ENCODE measurements at places on chromosomes 4 and X.

DNA sequence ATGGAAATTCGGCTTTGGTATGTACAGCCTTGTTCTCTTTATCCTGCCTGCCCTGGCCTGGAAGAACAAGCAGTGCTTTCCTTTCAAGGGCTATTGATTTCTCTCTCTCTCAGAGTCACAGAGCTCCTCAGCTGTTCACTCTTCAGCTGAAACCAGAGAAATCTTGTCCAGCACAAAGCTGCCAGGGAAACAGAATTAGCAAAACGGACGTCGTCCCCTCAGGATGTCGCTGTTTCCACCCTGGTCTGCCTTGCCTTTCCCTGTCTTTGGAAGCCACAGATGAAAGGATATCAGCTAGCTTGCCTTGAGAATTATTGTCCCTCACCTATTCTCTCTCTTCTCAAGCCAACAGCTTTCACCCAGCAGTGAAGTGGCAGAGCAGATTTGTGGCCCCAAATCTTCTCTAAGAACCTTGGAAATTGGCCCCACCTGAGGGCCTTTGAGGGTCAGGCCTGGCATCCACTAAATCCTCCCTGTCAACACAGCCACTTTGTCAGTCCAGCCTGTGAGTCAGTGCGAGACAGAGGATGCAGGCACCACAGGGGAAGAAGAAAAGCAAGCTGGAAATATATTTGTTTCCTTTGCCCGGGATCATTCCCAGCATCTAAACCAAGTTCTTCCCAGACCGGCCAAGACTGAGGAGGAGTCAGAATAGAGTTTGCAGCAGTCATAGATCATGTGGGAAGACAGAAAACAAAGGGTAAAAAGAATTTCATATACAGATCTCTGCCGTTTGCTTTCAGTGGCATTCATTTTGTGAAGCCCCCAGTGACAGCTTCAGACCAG is 63.8 kb upstream of the MTM1 start:
- no peak for DNase-seq

DNA sequence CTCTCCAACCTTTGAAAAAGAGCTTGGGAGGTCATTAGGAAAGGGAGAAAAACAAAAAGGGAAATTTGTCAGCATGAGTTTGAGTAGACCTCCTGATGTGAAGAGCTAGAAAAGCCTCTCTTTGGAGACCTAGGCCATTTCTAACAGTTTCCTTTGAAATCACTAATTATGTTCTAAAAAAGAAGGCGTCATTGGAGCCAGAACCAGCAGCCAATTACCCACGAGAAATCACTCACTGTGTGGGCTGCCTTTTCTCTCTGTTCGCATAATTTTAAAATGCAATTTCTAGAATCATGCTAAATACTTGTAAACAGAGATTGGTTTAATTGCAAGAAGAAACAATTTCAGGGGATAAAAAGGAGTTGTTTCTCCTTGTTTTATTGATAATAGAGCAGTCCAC is 246.3 kb upstream of the GATB start:
- DNase-seq, result no peak

DNA sequence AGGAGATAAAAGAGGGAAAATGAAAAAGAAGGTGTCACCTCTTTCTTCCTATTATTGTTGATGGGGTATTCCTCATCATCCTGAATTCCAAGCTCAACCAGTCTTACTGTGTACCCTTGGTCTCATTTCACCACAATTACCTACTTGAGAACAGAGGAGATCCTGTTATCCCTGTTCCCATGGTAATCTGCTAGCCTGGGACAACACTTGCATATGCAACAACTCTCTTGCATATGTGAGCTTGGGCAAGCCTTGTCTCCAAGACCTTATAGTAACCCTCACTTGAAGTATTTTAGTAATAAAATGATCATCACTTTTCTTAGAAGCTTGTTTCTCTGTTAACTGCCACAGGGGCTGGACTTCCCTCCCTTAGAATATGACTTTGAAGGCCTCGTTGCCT is 253.7 kb downstream of the NAP1L3 start:
- no peak for DNase-seq

GRCh38 chrX:108022491-108023089 is 22.3 kb upstream of the VSIG1 start:
- DNase-seq, result no peak

DNA sequence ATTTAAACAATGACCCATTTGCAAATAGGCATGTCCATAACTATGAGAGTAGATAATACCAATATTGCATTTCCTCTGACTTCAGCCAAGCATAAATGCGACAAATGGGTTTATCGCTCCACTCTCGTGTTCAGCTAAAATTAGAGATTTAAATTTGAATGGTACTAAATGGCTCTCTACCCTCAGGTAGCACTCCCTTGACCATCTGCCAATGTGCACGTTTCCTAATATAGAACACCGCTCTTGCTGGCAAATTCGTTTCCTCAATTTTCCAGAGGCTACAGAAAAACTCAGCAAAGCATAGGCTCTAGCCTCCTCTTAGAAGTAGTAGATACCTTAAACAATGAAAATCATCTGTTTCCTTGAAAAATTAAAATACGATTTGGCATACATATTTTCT is 251.6 kb downstream of the ADGRA3 start:
- no peak for DNase-seq

DNA sequence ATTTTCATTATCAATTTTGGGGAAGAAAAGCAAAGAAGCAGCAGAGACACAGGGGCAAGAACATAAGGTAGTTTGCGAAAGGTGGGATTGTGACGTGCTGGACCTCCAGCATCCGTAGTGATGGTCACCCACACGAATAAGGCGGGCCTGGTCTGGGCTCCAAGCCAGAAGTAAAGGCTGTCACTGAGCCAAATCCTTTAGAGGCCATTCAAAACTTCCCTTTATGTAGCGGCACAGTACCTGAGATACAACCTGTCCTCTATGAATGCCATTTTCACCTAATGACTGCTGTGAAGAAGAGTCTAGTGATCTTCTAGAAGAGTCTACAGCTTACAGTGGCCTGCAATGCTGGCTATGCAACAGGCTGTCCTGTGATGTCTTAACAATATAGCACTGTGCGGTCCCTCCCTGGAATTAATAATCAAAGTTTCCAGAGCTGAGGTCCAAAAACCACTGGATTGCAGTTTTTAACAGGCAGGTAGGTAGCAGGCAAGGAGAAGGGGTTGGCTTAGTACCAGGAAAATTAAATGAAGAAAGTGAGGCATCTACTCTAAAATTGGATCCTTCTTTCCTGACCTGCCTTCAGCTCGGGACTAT is 56.2 kb downstream of the TRIML1 start:
- DNase-seq, result no peak

DNA sequence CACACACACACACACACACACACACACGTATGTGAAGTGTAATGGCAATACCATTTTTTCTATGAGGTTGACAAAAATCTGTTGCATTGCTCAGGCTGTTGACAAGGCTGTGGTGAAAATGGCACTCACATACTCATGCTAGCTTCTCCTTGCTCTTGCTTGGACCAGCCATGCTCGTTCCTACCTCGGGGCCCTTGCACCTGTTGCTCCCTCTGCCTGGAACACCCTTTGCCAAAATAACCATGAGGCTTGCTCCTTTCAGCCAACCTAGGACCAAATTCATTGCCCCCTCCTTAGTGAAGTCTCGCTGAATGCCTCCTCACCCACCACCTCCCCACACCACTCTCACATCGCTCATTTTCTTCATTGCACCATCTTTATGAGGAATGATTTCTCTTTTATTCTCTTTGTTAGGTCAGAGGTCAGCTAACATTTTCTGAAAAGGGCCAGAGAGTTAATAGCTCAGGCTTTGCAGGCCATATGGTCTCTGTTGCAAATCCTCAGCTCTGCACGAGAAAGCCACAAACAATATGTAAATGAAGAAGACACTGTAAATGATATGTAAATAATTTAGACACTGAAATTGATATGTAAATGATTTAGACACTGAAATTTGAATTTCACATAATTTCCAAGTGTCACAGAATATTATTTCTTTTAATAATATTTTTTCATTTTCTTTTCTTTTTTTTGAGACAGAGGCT is 13.3 kb downstream of the SLC38A5 start:
- DNase-seq, result no peak

DNA sequence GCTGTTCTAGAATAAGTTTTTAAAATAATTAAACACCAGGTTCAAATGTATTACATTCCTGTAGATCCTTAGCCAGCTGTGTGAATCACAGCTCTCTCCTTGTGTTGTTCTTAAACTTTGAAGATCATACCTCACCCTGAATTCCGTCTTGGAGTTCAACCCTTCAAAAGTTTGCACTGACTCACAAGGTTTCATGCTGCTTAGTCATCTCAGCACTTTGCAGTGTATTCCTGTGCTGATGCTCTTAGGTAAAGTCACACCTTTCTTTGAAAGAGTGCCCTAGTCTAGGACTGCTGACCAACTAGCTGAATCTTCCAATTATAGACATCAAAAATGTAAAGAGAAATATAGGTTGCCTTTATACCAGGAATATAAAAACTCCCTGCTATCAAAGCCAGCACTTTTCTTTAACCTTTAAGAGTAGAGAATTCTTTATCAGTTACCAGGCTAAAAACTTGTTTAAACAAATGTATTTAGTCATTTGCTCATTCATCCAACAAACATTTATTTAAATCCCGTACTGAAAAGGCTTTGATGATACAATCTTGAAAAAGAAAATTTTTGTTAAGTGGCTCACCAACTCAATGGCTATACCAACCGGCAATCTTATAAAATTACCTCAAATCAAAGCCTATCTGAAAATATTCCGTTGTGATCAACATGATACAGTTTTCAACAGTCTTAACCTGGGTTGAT is 169.7 kb downstream of the RAP1GDS1 start:
- peak; percentile 88 for DNase-seq

DNA sequence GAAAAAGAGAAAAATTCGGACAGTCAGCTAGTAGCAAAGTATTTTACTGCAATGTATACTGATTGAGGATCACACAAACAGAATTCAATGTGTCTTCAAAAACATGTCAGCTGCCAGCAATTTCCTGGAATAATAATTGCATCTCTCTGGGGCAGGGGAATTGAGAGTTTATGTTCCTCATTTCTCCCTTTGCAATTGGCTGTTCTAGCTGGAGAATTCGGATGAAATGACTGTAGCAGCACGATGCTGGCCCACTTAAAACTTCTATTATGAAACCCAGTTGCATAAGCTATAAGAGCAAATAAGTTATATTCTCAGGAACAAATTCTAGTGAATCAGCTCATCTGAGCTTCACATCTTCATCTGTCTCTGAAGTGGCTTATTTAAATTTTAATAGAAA is 99.9 kb upstream of the CPEB2 start:
- no peak for DNase-seq

GRCh38 chr4:120809518-120809917 is 113.0 kb downstream of the PRDM5 start:
- DNase-seq, result no peak

DNA sequence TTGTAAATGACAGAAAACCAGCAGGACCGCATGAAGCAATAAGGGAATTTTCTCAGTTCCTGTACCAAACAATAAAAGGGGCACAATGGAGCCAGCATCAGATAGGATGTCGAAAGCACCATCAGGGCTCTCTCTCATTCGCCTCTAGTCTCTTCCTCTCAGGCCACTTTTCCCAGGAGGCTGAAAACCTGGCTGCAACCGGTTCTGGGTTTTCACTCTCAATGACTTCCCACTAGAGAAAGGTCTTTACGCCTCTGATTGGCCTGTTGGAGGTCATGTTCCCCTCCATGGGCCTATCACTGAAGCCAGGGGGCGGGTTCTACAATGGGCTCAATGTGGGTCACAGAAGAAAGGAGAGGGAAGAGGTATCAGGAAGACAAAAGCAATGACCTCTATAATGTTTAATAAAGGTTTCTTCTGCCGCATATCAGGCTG is 29.3 kb downstream of the ZNF827 start:
- DNase-seq, result no peak

GRCh38 chrX:32448945-32449344 is 762.4 kb downstream of the DMD start:
- no peak for DNase-seq

- DNase-seq, result no peak
These were observed 88.0 kb downstream of the IRF2 start for GRCh38 chr4:184386271-184386781.

DNA sequence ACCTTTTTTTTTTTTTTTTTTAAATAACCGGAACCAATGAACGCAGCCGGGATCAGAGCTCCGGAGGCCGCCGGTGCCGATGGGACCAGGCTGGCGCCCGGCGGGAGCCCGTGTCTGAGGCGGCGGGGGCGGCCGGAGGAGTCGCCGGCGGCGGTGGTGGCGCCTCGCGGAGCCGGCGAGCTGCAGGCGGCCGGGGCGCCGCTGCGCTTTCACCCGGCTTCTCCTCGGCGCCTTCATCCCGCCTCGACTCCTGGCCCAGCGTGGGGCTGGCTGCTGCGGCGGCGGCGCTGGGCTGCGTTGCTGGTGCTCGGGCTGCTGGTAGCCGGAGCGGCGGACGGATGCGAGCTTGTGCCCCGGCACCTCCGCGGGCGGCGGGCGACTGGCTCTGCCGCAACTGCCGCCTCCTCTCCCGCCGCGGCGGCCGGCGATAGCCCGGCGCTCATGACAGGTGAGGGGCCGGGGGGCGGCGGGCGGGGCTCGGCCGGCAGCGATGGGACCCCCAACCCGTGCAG is 337 bp downstream of the STIM2 start:
- DNase-seq, result peak; percentile 37

- DNase-seq, result no peak
These were observed 1092.6 kb upstream of the PCDH10 start for GRCh38 chr4:132056496-132056895.

- DNase-seq, result no peak
These were observed 34.7 kb downstream of the ADD1 start for GRCh38 chr4:2878346-2878745.

- no peak for DNase-seq
These were observed 589 bp upstream of the NEUROG2 start for GRCh38 chr4:112516471-112517066.

GRCh38 chr4:22850055-22850454 is 157.3 kb downstream of the GBA3 start:
- DNase-seq, result no peak

- no peak for DNase-seq
These were observed 400.4 kb upstream of the DIPK2B start for GRCh38 chrX:45601052-45601451.

DNA sequence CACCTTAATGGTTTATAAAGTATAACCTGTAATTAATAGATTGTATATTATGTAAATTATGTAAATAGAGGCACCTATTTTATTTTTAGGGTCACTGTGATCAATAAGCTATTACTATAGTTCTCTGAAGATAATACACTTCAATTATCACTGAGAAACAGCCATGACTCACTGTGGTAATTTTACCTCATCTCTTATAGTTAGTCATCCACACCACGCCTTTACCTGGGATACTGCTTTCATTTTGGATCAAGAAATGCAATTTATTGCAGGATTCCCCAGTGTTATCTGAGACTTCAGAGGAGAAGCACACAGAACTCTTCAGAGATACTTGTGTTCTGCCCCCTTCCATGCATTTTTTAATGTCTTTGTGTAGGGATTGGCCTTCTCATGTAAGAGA is 348.1 kb upstream of the ATOH1 start:
- DNase-seq, result no peak

- DNase-seq, result no peak
These were observed 90.0 kb downstream of the ELOVL6 start for GRCh38 chr4:110108422-110108821.

Measured in brain microvascular endothelial cell (primary cell).